ENCODE measurements at places on chromosomes 2 and 18.

GRCh38 chr2:11710210-11710609, 36.2 kb upstream of the LPIN1 start:
- no peak for DNase-seq

- no peak for DNase-seq
Observed at GRCh38 chr18:75170916-75171315, 38.0 kb downstream of the PTGR3 start.

GRCh38 chr2:203892207-203892606, 24.6 kb downstream of the CTLA4 start:
- no peak for DNase-seq

DNA sequence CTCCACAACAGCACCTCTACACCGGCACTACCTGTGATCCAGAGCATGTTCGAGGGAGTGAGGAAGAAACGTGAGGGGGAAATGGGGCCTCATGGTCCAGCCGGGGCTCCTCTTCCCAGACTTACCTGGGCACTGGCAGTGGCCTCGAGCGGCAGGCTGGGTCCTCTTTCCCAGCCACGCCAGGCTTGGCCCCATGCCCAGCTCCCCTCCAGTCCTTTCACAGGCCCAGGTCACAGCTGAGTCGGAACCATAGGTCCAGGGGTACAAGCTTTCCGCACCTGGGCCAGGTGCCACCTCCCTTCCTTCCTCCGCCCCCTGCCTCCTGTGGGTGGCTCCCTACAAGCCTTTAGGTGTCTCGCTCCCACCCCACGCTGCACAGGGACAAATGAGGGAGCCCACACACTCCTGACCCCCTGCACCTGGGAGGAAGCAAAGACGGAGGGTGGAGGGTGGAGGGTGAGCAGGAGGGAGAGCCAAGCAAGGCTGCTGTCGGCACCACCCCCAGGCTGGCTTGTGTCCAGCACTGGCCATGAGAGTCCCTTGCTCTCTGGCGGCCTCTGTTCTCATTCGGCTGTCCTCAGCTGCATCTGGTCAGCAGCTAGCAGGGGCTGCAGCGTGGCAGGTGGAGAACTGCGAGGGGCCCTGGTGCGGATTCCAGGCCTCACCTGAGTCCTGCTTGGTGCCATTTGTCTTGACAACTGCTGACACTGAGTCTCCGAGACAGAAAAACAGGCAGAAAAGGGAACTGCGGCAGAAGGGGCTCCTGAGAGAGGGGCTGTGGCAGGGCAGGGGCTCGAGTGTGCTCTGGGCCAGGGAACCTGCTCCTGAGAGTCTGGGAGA, 26.8 kb downstream of the ADRA2B start:
- peak; percentile 20 for DNase-seq

- DNase-seq: peak; percentile 94
Observed at GRCh38 chr2:98912221-98912851, 23.7 kb downstream of the CRACDL start.

Data from NCI-H69 (cell line).